ENCODE measurements at places on chromosomes 5 and 9.

- H3K27me3 ChIP-seq, result peaks cover 40% of the 10 kb centered on the region
- no peaks in the 10 kb centered on the region for H3K4me1 ChIP-seq
- H3K4me3 ChIP-seq, result no peak overlapping the region
- H3K27ac ChIP-seq, result no peak overlapping the region
Observed at GRCh38 chr9:96167011-96167410, 135.0 kb downstream of the HSD17B3 start.

- H3K27ac ChIP-seq, result no peak overlapping the region
- no peaks in the 10 kb centered on the region for H3K4me1 ChIP-seq
- H3K36me3 ChIP-seq, result no peaks in the 10 kb centered on the region
- no peak overlapping the region for H3K4me3 ChIP-seq
- no peaks in the 10 kb centered on the region for H3K27me3 ChIP-seq
Observed at GRCh38 chr5:17312358-17312757, 94.9 kb downstream of the BASP1 start.

GRCh38 chr9:27150746-27151406, 41.9 kb downstream of the TEK start:
- H3K36me3 ChIP-seq, result peaks cover 2% of the 10 kb centered on the region
- no peaks in the 10 kb centered on the region for H3K27me3 ChIP-seq
- H3K27ac ChIP-seq, result no peak overlapping the region

- no peak for DNase-seq
- no peaks in the 10 kb centered on the region for H3K36me3 ChIP-seq
- no peaks in the 10 kb centered on the region for H3K4me1 ChIP-seq
- H3K27me3 ChIP-seq, result no peaks in the 10 kb centered on the region
- H3K4me3 ChIP-seq, result no peak overlapping the region
Observed at GRCh38 chr5:124725040-124725434, 21.4 kb downstream of the ZNF608 start.

DNA sequence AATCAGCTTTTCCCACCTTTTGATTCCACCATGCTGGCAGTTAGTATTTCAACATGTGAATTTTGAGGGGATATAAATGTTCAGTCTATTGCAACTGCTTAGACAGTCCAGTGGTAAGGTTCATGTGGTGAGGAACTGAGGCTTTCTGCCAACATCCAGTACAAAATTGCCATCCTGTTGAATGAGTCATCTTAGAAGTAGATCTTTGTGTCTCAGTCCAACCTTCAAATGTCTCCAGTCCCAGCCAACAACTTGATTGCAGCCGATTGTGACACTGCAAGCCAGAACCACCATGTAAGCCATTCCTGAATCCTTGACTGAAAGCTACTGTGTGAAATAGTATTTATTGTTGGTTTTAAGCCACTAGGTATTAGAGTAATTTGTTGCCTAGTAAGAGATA, 331.5 kb upstream of the GRIN3A start:
- H3K27ac ChIP-seq, result no peak overlapping the region
- no peak for DNase-seq
- H3K36me3 ChIP-seq, result no peaks in the 10 kb centered on the region
- no peaks in the 10 kb centered on the region for H3K27me3 ChIP-seq
- H3K4me3 ChIP-seq, result no peak overlapping the region
- H3K4me1 ChIP-seq, result no peaks in the 10 kb centered on the region

- H3K4me3 ChIP-seq, result no peak overlapping the region
- H3K4me1 ChIP-seq, result no peaks in the 10 kb centered on the region
- no peak for DNase-seq
- no peaks in the 10 kb centered on the region for H3K27me3 ChIP-seq
Observed at GRCh38 chr9:96460470-96460869, 10.5 kb downstream of the HABP4 start.

- peaks cover 3% of the 10 kb centered on the region for H3K36me3 ChIP-seq
- no peak overlapping the region for H3K4me3 ChIP-seq
- H3K4me1 ChIP-seq, result peaks cover 18% of the 10 kb centered on the region
- DNase-seq, result no peak
Observed at GRCh38 chr9:130824643-130825350, 10.3 kb upstream of the ABL1 start.

- DNase-seq, result no peak
- H3K27ac ChIP-seq, result no peak overlapping the region
- H3K27me3 ChIP-seq, result no peaks in the 10 kb centered on the region
- peaks cover 5% of the 10 kb centered on the region for H3K4me1 ChIP-seq
Observed at GRCh38 chr9:5800969-5801738, 31.8 kb downstream of the ERMP1 start.

- H3K4me1 ChIP-seq, result no peaks in the 10 kb centered on the region
- no peaks in the 10 kb centered on the region for H3K36me3 ChIP-seq
- H3K4me3 ChIP-seq, result no peak overlapping the region
- peaks cover 23% of the 10 kb centered on the region for H3K27me3 ChIP-seq
- H3K27ac ChIP-seq, result no peak overlapping the region
Observed at GRCh38 chr5:1966461-1966860, 83.7 kb upstream of the IRX4 start.

- H3K36me3 ChIP-seq, result peaks cover 3% of the 10 kb centered on the region
- H3K27ac ChIP-seq, result no peak overlapping the region
- H3K27me3 ChIP-seq, result no peaks in the 10 kb centered on the region
- peaks cover 23% of the 10 kb centered on the region for H3K4me1 ChIP-seq
Observed at GRCh38 chr5:54024466-54024865, 285.9 kb downstream of the ARL15 start.

GRCh38 chr9:131013771-131014676, 5.0 kb downstream of the LAMC3 start:
- H3K4me3 ChIP-seq, result no peak overlapping the region
- H3K4me1 ChIP-seq, result no peaks in the 10 kb centered on the region
- peaks cover 59% of the 10 kb centered on the region for H3K27me3 ChIP-seq
- DNase-seq, result no peak
- no peak overlapping the region for H3K27ac ChIP-seq

DNA sequence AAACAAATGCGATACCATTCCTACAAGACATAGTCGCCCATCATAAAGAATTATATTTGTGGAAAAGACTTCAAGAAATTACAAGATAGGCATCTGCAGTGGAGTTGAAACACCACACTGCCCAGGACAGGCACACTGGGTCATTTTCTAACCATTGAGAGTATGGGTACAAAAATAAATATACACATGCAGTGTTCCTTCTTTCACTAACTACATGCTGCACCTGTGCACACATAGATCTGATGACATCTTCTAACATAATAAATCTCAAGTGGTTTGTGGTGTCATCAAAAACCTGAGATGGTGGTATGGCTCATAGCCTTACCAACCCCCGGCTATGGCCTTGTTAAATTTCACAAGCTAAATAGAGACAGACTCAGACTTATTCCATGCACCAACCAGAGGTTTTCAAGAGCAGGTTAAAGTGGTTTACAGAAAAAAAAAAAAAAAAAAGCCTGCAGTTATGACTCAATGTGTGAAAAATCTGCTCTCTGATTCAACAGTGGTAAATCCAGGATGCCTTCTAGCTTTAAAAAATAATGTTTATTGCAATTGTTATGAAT, 12.4 kb upstream of the NFIB start:
- H3K4me1 ChIP-seq, result peaks cover 15% of the 10 kb centered on the region
- no peak overlapping the region for H3K4me3 ChIP-seq
- peaks cover 3% of the 10 kb centered on the region for H3K36me3 ChIP-seq
- no peak for DNase-seq
- no peak overlapping the region for H3K27ac ChIP-seq
- H3K27me3 ChIP-seq, result no peaks in the 10 kb centered on the region

DNA sequence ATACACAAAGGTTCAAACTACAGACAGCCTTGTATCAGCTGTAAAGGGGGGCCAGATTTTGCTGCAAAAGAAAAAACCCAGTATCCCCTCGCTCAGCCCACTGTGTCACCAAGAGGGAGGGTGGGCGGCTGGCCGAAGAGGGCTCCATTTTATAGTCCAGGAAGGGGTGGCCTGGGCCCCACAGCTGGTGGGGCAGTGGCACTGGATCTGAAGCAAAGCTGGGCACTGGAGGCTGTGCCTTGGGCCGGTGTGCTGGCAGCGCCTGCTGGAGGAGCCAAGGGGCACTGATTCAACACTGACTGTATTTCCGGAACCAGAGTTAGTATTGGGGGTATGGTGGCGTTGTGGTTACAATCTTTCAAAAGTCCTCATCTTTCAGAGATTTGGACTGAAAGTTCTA, 9.1 kb downstream of the BRD3 start:
- H3K36me3 ChIP-seq, result peaks cover 7% of the 10 kb centered on the region
- no peak for DNase-seq
- H3K27ac ChIP-seq, result no peak overlapping the region
- no peak overlapping the region for H3K4me3 ChIP-seq
- H3K27me3 ChIP-seq, result no peaks in the 10 kb centered on the region

DNA sequence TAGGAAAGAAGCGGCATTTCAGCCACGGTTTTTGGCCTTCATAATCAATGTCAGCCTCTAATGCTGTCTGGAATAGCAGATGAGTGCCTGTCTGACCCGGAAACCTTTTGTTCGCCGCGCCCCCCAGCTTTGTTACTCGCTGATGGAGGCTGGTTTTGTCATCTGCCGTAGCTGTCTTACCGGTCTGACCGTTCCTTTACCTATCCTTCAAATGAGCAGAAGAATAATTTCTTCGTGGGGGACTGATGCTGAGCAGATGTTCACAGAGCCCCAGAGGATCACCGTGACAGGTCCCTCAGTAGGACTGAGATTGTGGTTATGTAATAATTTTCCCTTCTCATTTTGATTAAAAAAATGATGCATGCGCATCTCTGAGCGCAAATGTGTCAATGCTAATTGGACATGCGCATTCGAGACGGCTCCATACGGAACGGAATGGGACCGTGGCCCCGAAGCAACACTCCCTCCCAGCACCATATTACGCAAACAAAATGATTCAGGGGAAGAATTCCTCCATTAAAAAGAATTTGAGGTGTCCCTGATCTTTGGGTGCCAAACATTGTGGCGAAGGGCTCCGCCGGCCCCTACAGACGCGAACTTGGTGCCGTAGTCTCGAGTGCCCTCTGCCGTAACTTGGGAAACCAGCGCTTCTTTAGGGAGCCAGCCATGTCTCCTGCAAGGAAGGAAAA, 27.6 kb downstream of the TLX3 start:
- no peak for DNase-seq
- no peaks in the 10 kb centered on the region for H3K4me1 ChIP-seq
- peaks cover 68% of the 10 kb centered on the region for H3K27me3 ChIP-seq
- peak overlapping the region; percentile 13 for H3K4me3 ChIP-seq
- no peak overlapping the region for H3K27ac ChIP-seq
- H3K36me3 ChIP-seq, result no peaks in the 10 kb centered on the region

DNA sequence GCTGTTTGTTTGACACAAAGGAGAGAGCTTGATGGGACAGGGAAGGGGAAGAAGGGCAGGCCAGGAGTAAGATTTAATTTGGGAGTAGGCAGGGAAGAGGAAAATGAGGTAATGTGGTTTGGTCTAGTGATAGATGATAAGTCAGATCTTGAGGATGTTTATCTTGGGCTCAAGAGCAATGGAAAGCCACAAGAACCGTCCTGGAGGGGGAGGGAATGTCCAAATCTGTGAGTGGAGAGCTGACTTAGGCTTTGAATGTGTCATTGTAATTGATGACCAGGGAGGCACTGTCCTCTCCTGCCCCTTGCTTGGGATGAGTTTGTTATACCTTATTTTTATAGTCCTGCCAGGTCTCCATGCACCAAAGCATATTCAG, 37.5 kb downstream of the MAMDC2 start:
- peaks cover 36% of the 10 kb centered on the region for H3K27me3 ChIP-seq
- H3K27ac ChIP-seq, result no peak overlapping the region
- H3K36me3 ChIP-seq, result no peaks in the 10 kb centered on the region
- DNase-seq, result no peak

DNA sequence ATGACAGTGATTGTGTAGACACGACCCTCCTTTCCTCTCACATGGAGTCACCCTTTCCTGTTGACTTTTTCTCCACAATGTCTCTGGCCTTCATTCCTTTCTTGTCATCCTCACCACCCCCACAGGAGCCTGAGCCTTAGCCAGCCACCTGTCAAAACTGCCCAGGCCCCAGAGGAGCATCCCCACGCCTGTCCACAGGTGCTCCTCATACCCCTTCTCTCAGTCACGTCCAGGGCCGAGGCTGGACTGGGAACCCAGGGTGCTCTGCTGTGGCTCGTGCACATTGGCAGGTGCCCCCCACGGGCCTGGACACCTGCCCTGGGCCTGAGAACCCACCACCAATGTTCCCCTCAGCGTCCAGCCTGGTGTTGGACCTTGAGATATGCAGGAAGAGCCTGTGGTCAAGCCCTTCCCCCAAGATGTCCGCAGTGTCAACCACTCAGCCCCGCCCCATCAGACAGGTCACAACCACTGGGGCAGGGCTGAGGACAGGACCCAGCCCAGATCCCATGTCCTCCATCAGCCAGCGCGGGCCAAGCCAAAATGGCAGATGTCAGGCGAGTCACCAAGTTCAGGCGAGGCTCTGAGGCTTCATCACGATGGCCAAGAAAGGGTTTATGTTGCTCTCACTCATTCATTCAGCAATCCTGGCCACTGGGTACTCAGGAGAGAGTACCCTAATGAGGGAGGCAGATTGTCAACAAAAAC, 65.8 kb upstream of the STXBP1 start:
- H3K36me3 ChIP-seq, result peaks cover 4% of the 10 kb centered on the region
- H3K4me3 ChIP-seq, result no peak overlapping the region
- H3K27ac ChIP-seq, result peak overlapping the region; percentile 79
- peaks cover 11% of the 10 kb centered on the region for H3K4me1 ChIP-seq
- no peaks in the 10 kb centered on the region for H3K27me3 ChIP-seq

DNA sequence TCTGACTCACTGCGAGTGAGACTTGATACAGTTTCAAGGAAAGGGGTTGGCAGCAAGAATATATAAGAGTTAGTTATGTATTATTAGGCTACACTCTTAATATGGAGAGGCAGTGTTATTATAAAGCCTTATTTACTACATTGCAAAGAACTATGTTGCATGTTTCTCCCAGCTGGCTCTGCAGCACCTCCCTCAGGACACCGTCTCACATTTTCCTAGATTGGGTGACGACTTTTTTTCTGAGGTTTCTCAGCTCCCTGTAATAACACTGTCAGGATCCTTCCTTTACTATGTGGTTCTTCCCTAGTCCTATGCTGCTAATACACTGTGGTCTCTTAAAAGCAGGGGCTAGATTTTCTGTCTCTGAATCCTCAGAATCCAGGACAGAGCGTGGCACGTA, 153.7 kb downstream of the INSYN2B start:
- DNase-seq, result no peak
- H3K36me3 ChIP-seq, result peaks cover 15% of the 10 kb centered on the region
- peaks cover 23% of the 10 kb centered on the region for H3K4me1 ChIP-seq
